Muscle of leg (tissue), 16 donors: ENCODE measurements at places on chromosomes 2 and 18. TPM values are rescaled to one million over a fixed set of nuclear protein-coding genes. Genes with fewer than 3 reads are reported as not detected.

GRCh38 chr2:46014911-46015654 is 282.1 kb upstream of the EPAS1 start:
- no peak for DNase-seq
- no peak overlapping the region for H3K4me3 ChIP-seq
- peaks cover 4% of the 10 kb centered on the region for H3K36me3 ChIP-seq
- H3K27me3 ChIP-seq, result no peaks in the 10 kb centered on the region
- peaks cover 7% of the 10 kb centered on the region for H3K4me1 ChIP-seq

DNA sequence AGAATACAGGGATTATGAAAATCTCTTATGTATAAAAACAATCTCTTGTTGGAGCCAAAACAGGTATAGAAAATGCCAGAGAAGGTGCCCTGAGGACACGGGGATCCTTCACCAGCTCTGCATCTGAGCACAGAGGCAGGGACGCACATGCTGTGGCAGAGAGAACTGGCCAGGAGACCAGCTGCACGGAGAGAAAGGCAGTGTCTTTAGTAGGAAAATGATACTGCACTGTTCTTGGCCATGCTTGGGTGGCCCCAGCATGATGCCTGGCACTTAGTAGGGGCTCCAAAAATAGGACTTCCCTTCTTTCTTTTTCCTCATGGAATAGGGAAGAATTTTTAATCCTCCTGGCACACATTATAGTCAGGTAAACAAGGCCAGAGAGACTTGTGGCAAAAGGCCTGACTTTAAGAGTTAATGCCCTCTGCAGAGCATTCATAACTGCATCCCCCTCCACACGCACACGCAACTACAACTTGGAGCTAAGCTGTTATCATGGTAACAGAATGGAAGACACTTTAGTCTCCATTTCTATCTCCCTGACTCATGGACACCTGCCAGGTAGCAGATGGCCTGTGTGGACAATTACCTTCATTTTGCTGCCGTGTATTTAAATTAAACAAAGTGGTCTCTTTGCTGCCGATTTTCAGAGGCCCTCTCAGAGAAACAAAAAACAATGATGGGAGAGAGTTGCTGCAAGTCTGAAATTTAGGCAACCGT is 59.7 kb upstream of the DNMT3A start:
- no peak overlapping the region for H3K27ac ChIP-seq
- H3K36me3 ChIP-seq, result no peaks in the 10 kb centered on the region
- H3K27me3 ChIP-seq, result no peaks in the 10 kb centered on the region
- DNase-seq, result no peak

DNA sequence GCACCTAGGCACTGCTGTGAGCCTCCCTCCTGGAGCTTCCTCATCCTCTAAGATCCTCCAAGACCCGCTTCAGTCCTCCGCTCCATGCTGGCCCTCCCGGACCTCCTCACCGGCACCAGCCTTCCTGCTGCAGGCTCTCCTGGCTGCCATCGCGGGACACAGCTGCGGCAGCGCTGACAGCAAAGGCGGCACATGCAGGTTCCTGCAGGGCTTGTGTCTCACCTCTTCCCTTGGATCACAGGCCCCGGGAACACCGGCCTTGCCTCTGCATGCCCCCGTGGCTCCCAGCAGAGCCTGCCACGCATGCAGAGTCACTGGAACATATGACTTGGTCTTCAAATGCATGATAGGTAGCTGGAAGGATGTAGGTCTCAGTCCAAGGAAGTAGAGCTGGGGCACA is 67.2 kb downstream of the PTGR3 start:
- no peak overlapping the region for H3K4me3 ChIP-seq
- no peaks in the 10 kb centered on the region for H3K27me3 ChIP-seq
- no peak for DNase-seq
- no peaks in the 10 kb centered on the region for H3K36me3 ChIP-seq

B3GNT7 gene
- 0.62 TPM for total RNA-seq

DNA sequence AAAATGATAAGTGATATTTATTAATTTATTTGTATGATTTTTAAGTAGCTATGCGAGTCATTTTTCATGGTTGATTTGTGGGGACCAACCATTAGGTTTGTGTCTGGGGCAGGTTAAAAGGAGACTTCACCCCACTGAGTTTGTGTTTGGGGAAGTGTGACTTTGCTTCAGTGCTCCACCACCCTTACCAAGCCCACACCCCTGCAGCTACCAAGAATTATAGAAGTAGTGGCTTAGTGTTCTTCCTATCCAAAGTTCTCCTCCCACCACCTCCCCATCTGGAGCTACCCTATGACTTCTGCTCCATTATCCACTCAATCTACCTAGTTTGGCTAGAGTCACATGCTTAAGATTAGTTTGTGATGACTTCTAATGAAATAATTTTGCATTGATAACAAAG is 182.1 kb upstream of the ZEB2 start:
- H3K27me3 ChIP-seq, result no peaks in the 10 kb centered on the region
- H3K27ac ChIP-seq, result no peak overlapping the region
- DNase-seq, result peak; percentile 19
- peaks cover 2% of the 10 kb centered on the region for H3K4me1 ChIP-seq
- H3K4me3 ChIP-seq, result no peak overlapping the region
- no peaks in the 10 kb centered on the region for H3K36me3 ChIP-seq

DNA sequence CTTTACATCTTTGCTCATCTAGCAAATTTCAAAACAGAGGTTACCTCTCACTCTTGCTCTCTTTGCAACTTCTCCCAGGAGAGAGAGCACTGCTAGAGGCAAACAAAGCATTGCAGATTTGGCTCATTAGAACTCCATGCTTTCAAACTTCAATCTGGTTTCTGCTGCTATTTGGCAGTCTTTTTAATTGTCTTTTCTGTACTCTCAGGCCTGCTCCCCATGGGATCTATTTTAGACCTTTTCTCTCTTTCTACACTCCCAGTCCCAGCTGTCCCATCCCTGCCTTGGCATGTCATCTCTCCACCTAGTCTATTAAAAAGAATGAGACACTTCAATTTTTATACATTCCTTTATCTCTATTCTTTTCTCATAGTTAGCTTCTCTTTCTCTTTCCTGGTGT is 15.2 kb downstream of the KCNJ3 start:
- no peak for DNase-seq
- H3K27ac ChIP-seq, result no peak overlapping the region
- H3K36me3 ChIP-seq, result no peaks in the 10 kb centered on the region
- no peak overlapping the region for H3K4me3 ChIP-seq
- H3K4me1 ChIP-seq, result no peaks in the 10 kb centered on the region

DNA sequence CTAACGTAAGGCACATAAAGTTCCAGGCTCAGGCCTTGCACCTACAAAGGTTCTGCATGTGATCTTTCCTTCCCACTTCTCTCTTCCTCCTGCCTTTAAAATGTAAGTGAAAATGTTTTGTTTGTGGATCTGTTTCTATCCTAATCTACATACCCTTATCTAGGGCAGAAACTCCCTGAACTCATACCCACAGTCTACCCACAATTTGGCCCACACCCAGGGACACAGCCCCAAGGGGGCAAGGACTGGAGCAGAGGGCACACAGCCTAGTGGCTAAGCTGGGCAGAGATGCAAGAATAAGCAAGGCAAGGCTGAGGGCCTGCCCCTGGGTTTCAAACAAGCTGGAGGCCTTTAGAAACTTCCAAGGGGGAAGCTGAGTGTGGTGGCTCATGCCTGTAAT is 71.0 kb downstream of the HS1BP3 start:
- H3K27ac ChIP-seq, result peak overlapping the region; percentile 96
- H3K4me1 ChIP-seq, result peaks cover 79% of the 10 kb centered on the region
- no peak overlapping the region for H3K4me3 ChIP-seq

GRCh38 chr2:74867841-74868658 is 34.1 kb downstream of the HK2 start:
- H3K27ac ChIP-seq, result no peak overlapping the region
- no peak overlapping the region for H3K4me3 ChIP-seq
- no peaks in the 10 kb centered on the region for H3K27me3 ChIP-seq
- H3K4me1 ChIP-seq, result peaks cover 10% of the 10 kb centered on the region
- no peak for DNase-seq

DNA sequence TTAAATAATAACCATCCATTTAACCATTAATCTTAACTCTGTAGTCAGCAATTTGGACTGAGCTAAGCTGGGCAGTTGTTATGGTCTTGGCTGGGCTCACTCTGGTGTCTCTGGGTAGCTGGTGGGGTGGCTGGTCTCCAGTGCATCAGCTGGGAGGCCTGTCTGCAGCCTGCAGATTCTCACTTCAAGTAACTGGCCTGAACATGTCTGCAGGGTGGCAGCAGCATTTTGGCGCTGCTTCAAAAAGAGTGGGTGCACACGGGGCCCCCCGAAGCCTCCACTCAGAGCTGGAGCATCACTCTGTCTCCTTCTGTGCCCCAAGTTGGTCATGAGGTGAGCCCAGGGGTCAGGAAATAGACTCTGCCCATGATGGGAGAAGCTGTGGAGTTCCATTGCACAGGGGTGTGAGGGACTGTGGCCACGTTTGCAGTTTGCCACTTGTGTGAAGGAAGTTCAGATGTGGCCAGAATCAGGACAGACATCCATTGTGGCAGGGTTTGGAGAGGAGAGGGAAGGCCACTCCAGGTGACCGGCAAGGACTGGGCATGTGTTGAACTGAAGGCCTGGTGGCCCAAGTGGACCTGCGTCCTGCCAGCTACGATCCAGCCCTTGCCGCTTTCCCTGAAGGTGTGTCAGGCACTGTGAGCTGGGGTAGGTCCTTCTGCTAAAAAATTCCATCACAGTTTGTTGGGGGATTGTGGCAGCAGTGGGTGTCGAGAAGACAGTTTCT is 4.9 kb upstream of the ALLC start:
- no peaks in the 10 kb centered on the region for H3K36me3 ChIP-seq
- no peak overlapping the region for H3K27ac ChIP-seq
- H3K4me3 ChIP-seq, result no peak overlapping the region
- H3K4me1 ChIP-seq, result peaks cover 38% of the 10 kb centered on the region
- no peak for DNase-seq

DNA sequence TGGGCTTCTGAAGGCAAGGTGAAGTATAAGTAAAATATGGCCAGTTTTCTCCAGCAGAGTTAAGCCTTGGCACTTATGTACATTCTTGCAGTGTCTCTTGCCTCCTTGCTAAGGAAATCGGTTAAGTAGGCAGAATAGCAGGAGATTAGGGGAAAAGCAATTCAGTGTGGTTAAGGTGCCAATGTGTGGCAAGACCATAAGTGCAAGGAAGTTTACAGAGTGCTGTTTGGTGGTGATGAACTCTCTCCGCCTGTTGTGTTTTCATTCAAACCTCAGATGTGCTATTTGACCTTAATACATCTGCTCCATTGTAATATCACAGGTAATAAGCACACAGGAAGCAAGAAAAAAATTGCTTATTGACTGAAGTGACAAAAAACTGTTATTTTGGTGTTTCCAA is 156.1 kb downstream of the MGAT5 start:
- peaks cover 25% of the 10 kb centered on the region for H3K4me1 ChIP-seq
- H3K36me3 ChIP-seq, result peaks cover 12% of the 10 kb centered on the region
- no peak overlapping the region for H3K27ac ChIP-seq
- DNase-seq, result no peak
- no peak overlapping the region for H3K4me3 ChIP-seq

GRCh38 chr2:241324775-241325174 is 9.1 kb downstream of the SEPTIN2 start:
- peaks cover 5% of the 10 kb centered on the region for H3K4me1 ChIP-seq
- no peak for DNase-seq
- H3K27me3 ChIP-seq, result no peaks in the 10 kb centered on the region

DNA sequence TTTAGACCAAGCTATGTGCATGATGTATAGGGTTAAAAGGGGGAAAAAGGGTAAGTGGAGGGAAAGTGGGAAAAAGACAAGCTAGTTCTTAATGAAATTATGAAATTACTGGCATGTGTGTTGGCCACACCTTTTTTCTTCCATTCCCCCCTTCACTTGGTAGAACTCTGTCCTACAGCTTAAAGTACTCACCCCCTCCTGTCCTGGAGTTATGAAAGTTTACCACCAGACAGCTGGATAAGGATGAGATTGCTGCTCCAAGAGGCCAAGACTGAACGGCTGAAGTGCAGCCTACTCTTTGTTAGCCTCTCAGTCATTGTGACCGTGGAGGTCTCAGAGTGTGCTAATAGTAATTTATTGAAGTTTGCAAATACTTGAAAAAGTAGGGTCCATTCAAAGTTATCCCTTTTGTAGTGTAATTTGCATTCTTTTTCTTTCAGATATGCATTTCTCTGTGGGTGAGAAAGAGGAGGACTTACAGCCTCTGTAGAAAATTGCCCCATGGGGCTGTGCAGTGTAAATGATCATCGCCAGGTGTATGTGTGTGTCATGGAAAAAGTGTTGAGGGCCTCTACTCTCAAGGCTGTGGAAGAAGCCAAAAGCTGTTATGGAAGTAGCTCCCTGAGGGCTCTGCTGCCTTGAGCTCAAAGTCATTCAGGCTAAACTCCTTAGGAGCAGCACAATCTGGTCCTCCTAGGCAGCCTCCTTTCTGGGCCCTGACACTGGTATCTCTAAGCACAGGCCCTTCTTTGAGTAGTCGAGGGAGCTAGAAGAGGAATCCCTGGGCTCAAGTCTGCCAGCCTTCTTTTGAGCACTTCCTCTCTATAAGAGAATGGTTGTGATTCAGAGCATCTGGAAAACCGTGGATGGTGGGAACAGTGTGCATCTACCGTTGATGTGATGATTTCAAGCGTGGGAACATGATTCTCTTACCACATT is 46.2 kb downstream of the LHCGR start:
- DNase-seq, result peak; percentile 75
- no peaks in the 10 kb centered on the region for H3K27me3 ChIP-seq
- no peaks in the 10 kb centered on the region for H3K36me3 ChIP-seq
- no peak overlapping the region for H3K4me3 ChIP-seq
- peak overlapping the region; percentile 25 for H3K27ac ChIP-seq
- H3K4me1 ChIP-seq, result peaks cover 11% of the 10 kb centered on the region

DNA sequence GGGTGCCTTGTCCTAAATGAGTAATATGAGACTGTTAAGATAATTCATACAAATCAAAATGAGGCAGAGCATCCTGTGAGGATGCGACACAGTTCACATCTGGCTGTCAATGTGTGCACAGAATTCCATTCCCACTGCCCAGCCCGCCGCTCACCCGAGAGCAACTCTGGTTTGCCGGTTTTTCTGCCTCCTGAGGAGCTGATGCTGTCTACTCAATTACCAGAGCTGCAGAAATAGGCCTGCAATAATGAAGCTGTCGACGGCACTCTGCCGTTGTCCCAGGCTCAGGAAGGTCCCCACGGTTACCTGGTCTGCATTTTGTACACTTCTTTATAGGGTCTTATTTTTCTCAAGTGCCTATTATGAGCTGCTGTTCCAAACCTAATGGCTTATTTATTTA is 55.7 kb upstream of the LYPD1 start:
- no peaks in the 10 kb centered on the region for H3K36me3 ChIP-seq
- DNase-seq, result no peak
- no peak overlapping the region for H3K27ac ChIP-seq
- no peaks in the 10 kb centered on the region for H3K4me1 ChIP-seq
- no peak overlapping the region for H3K4me3 ChIP-seq
- no peaks in the 10 kb centered on the region for H3K27me3 ChIP-seq

DSC2 gene
- total RNA-seq, result 3.5 TPM

DNA sequence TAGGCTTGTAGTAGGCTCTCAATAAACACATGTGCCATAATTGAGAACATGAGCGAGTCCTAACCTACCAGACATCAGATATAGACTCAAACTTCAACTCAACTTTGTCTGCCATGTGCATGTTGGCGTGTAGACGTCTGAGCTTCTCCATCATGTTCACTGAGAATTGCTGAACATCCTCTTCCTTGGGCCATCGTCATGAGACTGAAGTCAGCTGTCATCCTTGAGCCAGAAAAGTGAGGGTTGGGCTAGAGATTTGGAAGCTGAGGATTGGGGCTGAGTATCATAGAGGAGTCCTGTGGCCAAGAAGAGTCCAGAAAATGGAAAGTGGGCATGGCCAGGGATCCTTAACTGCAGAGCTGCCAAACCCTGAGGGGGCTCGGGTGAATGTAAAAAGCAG is 7.8 kb upstream of the EFR3B start:
- H3K4me3 ChIP-seq, result no peak overlapping the region
- H3K4me1 ChIP-seq, result peaks cover 15% of the 10 kb centered on the region
- H3K27ac ChIP-seq, result no peak overlapping the region
- no peaks in the 10 kb centered on the region for H3K27me3 ChIP-seq
